ENCODE measurements at places on chromosomes 5 and 9.

DNA sequence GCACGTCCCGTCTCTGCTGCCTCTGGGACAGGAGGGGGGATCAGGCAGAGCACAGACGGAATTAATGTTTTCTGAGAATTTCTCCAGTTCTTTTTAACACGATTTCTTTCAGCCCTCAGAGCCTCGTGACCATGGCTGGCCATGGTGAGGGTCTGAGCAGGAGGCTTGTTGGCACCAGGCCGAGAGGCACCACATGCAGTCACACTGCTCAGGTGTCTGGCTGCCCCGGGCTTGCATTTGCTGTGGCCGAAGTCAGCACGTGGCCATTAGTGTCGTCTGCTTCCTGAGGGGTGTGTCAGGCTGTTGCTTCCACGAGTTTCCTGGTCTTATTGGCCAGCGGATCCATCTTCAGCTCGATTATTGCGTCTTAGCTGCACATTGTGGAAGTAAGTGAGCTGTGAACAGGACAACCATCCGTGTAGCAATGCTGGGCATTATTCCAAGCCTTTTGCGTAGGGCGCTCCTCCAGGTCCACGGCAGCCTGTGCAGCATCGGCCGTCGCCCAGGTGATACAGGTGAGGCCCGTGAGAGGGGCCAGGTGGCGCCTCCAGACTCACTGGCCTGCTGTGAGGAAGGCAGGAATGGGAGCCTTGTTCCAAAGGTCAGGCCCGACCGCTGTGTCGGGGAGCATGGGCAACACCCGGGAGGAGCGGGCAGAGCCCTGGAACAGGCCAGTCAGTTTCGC is 114.2 kb upstream of the CACNA1B start:
- DNase-seq: no peak

DNA sequence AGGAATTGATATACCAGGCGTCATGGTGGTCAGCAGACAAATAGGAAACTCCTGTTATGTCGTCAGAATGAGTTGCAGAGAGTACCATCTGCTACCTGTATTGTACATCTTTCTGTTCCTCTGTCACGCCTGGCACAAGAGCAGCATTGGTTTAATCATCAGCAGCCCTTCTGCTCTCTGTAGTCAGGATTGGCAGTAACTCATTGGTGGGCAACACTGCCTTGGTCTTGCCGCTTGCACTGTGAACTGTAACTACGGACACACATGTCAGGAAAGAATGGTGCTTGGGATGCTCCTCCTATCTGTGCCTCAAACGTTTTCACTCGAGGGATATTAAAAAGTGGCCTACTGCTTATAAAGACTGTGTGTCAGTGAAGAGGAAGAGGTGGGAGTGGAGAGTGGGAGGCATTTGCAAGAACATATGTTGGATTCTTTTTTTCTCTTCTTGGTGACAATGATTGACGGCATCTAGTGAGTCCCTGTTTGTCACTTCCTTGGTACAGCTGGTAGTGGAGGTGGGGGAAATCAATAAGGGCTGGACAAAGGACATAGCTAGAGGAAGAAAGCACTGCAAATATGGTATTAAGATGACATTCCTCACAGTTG is 76.6 kb downstream of the F2RL2 start:
- peak; percentile 13 for DNase-seq

DNA sequence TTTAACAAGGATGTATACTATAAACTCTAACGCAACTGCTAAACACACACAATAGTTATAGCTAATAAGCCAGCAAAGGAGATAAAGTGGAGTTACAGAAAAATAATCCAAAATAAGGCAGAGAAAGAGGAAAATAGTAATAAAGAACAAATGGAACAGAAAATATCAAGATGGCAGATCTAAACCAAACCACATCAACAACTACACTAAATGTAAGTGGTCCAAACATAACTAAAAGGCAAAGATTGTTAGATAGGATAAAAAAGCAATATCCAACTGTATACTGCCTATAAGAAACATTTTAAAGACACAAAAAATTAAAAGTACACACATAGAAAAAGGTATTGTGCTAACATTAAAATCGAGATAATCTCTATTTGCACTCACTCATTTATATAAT is 5.6 kb upstream of the COL23A1 start:
- DNase-seq: no peak

GRCh38 chr5:77272206-77272605 is 61.7 kb downstream of the PDE8B start:
- DNase-seq: no peak

DNA sequence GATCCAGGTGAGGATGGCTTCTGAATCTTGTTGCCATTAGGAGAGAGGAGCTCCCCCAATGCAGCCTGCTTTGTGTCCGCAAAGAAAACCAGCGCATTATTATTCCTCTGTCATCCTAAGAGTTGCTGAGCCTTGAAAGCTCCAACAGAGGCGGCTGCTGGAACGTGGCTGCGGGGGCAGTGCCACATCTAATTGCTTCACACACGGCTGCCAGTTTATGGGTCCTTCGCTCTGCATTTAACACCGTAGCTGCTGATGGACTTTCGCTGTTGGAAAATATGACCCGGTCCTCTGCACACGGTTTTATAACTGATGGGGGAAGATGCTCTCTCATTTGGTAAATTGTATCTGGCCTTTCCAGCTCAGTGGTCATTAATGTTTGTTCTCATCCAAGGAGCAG is 38.0 kb downstream of the ZNF622 start:
- DNase-seq: no peak

DNA sequence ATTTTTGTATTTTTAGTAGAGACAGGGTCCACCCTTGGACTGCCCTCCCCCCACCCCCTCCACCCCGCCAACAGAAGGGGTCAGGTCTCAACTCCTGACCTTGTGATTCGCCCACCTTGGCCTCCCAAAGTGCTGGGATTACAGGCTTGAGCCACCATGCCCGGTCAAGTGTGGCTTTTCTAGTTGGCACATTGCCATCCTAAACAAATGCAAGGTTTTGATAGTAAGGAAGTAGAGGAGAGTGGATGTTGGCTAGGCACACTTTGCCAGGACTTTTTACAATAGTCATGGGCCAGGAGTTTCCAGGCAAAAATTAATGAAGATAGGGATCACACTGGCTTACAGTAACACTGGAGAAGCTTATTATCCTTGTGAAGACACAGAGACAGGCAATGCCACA is 62.4 kb downstream of the GALNT12 start:
- no peak for DNase-seq

DNA sequence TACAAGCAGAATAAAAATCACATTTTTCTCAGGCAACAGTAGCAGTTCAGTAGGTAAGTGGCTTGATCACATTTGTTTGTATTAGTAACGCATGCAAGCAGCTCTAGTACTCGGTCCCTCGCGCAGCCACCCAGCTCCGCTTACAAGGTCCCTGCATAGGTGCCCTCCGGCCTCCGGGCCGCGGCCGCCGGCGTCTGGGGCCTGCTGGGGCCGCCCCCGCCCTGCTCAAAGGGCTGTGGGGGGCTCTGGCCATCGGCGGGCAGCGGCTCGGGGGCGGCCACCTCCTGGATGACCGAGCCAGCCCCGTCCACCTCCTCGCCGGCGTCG is 50.2 kb upstream of the UBAC1 start:
- DNase-seq: no peak

- DNase-seq: no peak
Measured at GRCh38 chr9:114471157-114471556, 34.1 kb downstream of the WHRN start.

DNA sequence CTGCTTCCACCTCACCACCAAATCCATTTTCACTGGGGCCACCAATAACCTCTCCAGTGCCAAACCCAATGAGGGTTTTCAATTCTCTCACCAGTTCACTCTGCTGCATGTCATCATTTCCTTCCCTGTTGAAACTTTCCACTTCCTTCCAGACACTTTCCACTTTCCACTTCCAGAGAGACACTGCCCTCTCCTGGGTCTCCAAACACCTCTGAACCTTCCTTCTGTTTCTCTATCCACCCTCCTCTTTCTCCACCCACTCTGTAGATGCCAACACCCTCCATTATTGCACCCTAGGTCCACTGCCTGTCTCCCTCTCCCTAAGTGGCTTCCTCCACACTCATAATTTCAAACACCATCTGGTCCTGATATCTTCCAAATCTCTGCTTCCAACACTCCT is 39.6 kb downstream of the PDE6A start:
- no peak for DNase-seq

- no peak for DNase-seq
Measured at GRCh38 chr5:2388571-2388970, 362.9 kb downstream of the IRX2 start.

- DNase-seq: no peak
Measured at GRCh38 chr9:1384816-1385215, 334.7 kb downstream of the DMRT2 start.

- no peak for DNase-seq
Measured at GRCh38 chr5:178398901-178399700, 166.5 kb upstream of the PHYKPL start.

DNA sequence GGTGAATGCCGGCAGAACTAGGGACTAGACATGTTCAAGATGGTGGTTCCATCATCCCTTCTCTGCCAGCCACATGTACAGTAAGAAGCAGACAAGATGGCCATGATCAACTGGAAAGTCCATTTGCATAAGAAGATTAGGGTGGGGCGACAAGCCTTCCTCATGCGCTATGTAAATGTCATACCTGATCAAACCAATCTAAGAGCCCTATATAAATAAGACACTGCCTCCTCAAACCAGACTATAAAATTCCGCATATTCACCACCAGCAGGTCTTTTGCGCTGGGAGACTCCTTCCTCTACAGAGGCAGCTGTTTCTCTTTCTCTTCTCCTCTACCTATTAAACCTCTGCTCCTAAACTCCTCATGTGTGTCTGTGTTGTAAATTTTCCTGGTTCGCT is 53.8 kb downstream of the TIMD4 start:
- DNase-seq: no peak

DNA sequence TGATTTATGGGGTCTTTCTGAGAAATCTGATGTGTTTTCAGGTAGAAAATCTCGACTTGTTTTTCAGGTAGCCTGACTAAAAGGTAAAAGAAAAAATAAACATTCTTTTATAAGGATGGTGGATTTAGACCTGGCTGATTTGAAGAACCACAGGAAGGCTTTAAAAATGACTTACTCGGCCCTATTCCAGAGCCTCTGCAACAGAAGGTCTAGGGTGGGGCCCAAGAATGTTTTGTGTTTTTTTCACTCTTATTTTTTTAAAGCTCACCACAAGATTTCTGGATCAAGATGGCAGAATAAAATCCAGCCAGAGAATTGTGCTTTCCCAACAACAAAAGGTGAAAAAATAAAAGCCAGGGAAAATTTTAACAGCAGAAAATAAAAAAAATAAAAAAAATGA is 59.1 kb downstream of the FNBP1 start:
- DNase-seq: no peak

DNA sequence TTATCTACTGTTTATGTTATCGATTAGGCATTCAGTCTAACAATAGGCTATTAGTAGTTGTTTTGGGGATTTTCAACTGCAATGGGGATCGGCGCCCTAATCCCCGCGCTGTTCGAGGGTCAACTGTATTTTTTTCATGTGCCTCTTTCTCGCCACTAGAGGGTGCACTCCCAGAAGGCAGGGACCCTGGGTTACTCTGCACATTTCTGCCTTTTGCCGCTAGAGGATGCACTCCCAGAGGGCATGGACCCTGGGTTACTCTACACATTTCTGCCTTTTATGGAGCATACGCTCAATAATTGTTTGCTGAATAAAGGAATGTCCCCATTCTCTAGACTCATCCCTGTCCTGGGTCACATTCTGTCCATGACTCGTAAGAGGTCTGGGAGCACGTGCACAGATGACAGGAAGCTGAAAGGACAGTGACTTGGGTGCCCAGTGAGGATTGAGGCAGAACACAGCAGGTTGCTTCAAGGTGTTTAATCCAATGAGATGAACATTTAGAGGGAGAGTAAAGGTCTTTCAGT is 27.9 kb upstream of the RECK start:
- DNase-seq: peak; percentile 9

GRCh38 chr9:87140605-87141109 is 193.4 kb upstream of the GAS1 start:
- DNase-seq: no peak

- peak; percentile 35 for DNase-seq
Measured at GRCh38 chr9:135701959-135702721, at the start of gene KCNT1. KCNT1 (plus strand) TSS chr9:135702185; CDS start chr9:135702259, 74 bp downstream.

DNA sequence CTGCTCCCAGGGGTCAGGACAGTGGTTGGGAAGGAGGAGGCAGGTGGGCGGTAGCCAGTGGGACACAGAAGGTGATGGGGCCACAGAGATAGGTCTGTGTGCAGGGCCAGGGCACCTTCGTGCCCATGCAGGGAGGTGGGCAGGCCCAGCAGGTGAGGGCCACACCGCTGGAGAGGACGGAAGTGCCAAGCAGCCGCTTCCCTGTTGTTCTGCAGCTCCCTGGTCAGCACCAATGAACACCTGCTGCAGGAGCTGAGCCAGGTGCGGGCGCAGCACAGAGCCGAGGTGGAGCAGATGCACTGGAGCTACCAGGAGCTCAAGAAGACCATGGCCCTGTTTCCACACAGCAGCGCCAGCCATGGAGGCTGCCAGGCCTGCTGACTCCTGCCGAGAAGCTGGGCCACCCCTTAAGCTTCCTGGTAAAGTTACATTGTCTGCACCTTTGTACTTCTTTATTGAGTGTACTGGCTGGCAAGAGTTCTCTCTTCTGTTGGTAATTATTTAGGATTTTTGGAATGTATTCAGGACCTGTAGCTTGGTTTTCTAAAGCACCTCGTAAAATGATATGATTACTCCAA is 40.3 kb downstream of the TPPP start:
- DNase-seq: no peak

DNA sequence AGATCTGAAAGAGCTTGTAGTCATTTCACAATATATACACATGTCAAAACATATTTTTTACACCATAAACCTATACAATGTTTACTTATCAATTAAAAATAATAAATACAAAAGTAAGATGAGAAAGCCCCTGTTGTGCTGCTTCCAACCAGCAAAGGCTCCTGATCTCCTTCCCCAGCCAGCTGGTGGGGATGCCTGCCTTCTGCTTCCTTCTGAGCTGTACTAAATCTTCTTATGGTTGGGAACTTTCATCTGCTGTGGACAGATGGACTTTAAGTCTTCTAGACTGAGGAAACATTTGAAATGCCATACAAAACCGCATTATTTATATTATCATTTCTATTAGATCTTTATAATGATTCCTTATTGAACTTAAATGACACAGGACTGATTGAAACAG is 745.3 kb upstream of the CHD1 start:
- DNase-seq: no peak

- DNase-seq: no peak
Measured at GRCh38 chr9:36956908-36957307, 77.2 kb downstream of the PAX5 start.

DNA sequence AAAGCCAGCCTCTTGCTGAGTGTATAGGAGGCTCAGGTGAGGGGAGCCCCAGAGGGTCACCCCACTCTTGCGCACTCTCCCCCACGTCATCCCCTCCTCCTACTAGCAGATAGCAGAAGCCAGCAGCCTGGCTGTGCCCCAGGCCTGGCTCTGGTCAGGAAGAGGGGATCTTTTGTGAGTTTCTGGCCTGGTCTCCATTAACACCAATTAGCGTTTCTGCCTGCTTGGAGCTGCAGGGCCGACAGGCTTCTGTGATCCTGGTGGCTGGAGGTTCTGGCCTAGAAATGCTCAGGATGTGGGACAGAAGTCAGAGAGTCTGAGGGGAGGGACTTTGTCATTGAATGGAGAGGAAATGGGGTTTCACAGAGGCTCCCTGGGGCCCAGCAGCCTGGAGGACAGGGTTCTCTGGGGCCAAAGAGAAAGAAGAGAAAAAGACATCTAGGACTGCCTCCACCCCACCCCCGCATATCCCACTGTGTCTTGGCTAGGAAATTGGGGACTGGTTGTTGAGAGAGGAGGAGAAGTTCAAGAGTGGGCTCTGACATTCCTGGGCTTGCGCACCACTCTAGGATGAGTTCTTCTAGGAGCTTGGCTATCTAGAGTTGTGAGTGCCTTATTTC is 47.5 kb upstream of the ARAP3 start:
- no peak for DNase-seq

Data from activated CD4-positive, alpha-beta T cell treated with anti-CD3 and anti-CD28 coated beads, Interleukin-2, amount 50 U/mL, for 24 hours (primary cell).